ENCODE measurements at places on chromosomes 12 and 14.

DNA sequence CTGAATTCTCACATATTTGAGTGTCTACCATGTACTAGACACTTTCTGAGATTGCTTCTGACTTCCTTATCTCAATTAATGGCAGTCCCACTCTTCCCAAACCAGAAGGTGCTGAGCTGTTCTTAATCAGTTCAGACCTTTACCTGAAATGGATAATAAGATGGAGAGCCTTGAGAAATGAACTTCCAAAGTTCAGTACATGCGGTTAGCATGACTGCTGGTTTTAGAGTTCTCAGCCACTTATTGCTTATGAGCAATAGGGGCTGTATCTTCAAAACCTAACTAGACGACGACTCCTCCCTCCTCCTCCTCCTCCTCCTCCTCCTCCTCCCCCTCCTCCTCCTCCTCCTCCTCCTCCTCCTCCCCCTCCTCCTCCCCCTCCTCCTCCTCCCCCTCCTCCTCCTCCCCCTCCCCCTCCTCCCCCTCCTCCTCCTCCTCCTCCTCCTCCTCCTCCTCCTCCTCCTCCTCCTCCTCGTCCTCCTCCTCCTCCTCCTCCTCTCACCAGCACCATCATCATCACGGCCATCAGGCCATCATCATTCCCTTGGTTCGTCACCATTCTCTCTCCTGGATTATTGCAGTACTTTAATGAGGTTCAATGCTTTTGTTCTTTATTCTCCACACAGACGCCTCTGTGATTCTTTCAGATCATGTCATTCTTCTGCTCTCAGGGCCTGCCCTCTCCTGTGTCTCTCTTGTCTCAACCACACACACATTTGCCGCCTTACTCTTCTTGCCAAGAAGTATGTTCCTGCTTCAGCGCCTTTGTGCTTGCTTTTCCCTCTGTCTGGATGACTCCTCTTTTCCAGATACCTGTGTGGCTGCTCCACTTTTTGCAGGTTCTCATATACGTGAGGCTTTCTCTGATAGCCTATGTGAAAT lies 2.7 kb downstream of the PCNX1 start:
- no peak for DNase-seq

- no peak for DNase-seq
Observed at GRCh38 chr12:78483767-78484315, 380.7 kb upstream of the SYT1 start.

GRCh38 chr14:22872033-22872832 lies 693 bp downstream of the LRP10 start:
- peak; percentile 82 for DNase-seq

- DNase-seq = no peak
Observed at GRCh38 chr12:110340706-110341105, 59.7 kb downstream of the ATP2A2 start.

DNA sequence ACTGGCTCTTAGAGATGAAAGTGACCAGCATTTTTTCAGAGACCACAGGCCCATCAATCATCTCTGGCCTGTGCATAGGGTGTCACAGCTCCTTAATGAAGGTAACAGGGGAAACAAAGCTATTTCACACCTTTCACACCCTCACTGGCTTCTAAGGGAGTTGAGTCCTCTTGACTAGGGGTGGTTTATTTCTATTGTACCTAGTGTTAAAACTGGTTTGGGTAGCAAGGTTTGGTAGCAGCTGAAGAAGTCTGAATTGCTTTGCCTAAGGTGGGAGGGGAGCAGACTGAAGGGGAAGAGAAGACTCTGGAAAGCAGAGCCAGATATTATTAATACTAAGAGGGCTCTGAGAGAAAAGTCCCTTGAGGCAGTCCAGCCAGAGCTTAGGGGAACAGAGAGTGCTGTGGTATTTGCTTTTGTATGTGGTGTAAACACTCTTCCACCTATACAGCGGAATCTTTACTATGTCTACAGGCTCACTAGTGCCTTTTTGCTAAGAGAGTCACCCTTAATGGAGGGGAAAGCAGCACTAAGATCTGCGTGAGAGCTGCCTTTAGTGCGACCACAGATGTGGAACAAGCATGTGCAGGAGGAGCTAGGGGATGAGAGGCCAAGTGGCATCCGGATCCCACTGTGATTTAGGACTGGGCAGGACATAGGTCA lies 95.8 kb downstream of the STXBP6 start:
- no peak for DNase-seq

DNA sequence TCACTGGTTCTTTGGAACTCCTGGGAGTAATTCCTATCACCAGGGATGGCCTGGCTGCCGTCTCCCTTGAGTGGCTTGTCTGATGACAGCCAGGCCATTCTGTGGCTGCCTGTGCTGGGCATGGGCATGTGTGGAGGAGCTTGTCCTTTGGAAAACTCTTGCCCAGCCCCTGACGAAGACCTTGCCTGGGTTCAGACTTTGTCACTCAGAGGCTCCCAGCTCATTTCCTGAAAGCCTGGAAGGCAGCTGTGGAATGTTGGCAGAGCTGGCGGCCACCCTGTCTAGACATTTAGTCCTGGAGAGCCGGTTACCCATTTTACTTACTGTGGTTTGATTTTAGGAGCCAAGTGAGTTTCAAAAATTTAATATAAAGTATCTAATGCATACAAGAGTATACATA lies 34.0 kb downstream of the TUNAR start:
- no peak for DNase-seq

Measured in NCI-H446 (cell line).